NCI-H510A (cell line): ENCODE measurements at places on chromosomes 13 and 19.

GRCh38 chr19:55147545-55148251 is 1.3 kb downstream of the TNNT1 start:
- DNase-seq: peak; percentile 38

DNA sequence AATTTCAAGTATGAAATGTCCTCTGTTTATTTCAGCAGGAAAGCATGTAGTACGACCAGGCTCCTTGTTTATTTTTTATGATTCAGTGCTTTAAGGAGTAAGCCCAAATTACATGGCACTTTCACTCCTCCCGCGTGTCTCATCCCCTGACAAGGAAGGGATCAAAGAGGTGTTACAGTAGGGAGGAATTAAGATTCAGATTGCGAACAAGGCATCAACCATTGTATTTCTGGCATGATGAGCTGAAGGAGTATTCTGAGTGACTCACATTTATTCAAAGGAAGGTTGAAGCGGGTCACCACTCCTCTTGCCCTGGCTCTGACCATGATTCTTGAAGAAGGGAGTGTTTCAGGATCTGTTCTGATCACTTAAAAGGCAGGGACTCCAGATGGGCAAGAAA is 46.1 kb upstream of the CNMD start:
- no peak for DNase-seq

DNA sequence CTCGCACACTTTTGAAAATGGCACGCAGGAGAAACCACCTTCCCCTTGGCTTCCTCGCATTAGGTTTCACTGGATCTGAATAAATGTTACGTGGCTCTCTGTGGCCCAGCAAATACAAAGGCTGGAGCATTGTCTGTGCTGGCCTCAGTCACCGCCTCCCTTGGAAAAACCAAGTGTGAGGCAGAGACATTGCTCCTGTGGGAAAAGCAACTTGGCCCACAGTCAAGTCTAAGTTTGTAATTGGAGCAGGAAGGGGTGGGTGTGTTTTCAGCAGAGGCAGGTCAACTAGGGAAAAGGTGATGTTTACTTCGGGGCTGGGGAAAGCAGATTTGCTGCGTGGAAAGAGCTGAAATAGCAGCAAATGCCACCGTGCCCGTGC is 101.6 kb downstream of the IRS2 start:
- DNase-seq: no peak

DNA sequence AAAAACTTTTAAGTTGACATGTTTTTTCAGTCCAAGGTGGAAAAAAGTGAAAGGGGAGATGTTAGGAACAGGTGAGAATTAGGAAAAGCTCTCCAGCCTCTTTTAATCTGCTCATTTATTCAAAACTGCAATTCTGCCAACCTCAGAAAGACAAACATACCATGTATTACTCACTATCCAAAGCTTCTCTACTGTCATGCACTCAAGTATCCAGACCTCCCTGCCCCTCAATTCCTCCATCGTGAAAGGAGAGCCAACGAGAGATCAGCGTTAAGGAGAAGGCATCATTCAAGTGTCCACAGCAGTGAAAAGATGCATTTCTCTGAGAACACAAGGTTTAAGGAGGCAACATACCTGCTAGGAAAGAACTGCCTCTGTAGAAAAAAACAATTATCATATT is 24.5 kb downstream of the DIAPH3 start:
- no peak for DNase-seq

DNA sequence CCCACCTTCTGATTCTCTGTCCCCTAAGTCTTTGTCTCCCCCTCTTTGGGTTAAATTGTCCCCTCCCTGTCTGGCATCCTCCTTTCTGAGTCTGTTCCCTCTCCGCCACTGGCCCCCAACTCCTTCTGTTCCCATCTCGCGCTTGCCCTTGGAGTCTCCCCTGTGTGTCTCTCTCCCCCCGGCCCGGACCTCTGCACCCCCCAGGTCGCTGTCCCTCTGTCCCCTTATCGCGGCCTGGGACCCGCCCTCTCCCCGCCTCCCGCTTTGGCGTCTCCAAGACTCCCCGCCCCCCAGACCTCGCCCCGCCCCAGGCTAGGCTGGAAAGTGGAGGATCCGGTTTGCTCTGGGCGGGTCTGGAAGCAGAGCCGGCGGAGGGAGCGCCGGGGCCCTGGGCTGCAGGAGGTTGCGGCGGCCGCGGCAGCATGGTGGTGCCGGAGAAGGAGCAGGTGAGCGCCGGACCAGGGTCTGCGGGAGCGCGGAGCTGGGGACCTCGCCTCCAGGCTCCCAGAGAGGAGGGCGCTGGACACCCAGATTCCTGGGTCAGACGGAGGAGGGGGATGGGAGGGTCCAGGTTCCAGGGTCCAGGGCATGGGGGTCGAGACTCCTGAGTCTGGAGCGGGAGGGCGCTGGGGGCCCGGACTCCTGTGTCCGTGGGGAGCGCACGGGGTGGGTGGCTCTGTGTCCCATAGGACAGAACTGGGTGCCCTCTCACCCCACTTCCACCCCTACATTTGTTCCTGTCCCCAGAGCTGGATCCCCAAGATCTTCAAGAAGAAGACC is at the start of gene TRPM4:
TSS of gene TRPM4 (plus strand) at position 348 of the 780 bp plus-strand sequence. CDS start at position 423, 75 bp downstream.
- DNase-seq: peak; percentile 74

DNA sequence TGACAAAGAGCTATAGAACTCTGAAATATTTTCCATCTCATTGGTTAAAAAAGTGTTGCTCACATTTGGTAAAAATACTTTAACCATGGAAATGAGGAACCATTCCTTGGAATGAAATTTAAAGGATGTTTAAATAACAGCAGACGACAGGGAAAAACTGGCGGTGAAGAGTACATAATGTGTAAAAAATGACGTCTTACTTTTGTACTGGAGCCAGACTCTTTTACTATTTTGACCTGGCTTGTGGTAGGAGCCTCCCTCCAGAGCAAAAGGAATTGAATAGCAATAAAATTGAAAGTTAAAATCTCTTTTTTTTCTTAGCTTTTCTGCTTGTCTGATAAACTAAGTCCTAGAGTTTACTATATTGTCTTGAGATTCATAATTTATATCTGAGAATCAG is 426.2 kb upstream of the KLHL1 start:
- no peak for DNase-seq

- no peak for DNase-seq
Observed at GRCh38 chr19:10612499-10613119, 12.7 kb upstream of the SLC44A2 start.

- no peak for DNase-seq
Observed at GRCh38 chr13:60019119-60019993, 144.4 kb downstream of the DIAPH3 start.

DNA sequence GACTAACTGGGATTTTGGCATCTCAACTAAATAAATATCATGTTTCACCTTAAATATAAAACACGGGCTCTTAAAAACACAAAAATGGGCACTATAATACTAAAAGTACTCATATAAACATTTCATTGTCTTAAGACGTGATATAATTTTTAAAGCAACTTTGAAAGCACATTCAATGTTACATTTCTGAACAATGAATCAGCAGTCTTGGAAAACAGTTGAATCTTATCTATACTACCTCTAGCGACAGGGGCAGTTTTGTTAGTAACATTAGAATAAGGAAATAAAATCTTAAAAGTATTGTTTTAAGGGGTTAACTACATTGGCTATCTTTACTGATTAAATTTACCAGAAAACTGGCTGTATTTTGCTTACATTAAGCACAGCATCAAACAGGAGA is 156.9 kb downstream of the UGGT2 start:
- DNase-seq: no peak

GRCh38 chr19:23287620-23288019 is 37.4 kb upstream of the ZNF724 start:
- DNase-seq: no peak

GRCh38 chr13:46327246-46327645 is 59.8 kb downstream of the RUBCNL start:
- DNase-seq: no peak

DNA sequence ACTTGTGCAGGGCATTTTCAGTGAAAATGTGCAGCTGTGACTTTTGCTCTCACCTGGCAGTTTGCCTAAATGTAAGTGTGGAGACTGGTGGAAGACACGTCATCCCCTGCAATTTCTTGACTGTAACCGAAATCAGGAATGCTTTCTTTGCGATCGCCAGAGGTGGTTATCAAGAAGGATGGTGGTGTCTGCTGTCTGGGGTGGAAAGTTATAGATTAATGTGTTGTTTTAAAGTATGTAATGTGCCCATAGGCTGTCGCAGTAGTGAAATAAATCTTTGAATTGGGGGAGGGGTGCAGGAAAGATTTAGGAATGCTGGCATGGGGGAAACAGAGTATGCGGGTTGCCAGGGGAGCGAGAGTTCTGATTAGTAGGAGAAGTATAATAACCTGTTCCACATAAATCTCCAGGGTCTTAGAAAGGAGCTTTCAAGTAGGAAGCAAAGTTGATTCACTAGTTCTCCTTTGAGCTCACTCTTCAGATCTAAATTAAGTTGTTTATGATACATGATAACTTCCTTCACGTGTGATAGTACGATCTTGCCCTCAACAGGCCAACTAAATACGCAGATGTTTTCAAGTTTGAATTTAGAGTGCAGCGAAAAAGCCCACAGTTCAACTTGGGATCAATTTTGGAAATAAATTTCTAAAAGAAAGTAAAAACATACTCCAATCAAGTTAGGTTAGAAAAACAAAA is 1520.0 kb upstream of the SLC10A2 start:
- no peak for DNase-seq
